Esophagus mucosa (tissue), 1 donor: ENCODE measurements at places on chromosomes 1 and 21. TPM values are rescaled to one million over a fixed set of nuclear protein-coding genes. Genes with fewer than 3 reads are reported as not detected.
A peak's percentile ranks its signal among the peaks of the same experiment; 100 is the strongest.

Gene TRIM63
- total RNA-seq = not detected

DNA sequence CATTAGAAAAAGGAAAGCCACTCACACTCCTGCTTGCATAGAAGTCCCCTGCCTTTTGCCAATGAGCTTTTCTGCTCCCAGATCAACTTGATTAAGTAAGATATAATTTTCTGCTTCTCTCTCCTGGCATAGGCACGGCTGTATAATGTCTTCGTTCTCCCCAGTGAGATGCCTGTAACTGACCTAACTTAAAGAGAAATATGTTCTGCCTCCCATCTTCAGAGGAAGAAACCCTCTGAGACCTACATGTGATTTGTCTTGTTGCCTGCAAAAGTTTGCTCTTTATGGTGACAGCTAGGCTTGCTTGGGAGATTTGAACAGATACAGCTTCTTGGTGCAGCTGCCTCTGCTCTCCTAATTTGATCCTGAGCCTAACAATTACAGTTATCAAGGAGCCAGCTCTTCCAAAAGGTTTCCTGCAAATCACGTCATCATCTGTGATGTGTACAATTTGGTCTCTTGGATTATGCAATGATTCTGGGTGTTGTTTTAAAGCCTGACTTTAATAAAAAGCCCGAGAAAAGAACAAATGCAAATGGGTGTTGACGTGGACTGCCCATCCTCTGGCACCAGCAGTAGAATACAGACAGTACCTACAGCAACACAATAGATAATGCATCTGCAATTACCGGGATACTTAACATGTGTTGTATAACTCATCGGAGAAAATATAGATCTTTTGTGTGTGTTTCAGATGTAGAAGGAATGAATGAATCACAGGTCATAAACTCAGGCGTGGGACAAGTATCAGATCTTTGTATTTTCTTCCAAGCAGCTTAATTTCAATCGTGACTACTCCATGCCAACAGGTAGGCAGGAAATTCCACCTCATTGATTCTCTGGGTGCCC lies 76.2 kb upstream of the KAZN start:
- peak; percentile 65 for ATAC-seq

GRCh38 chr1:72635719-72636118 lies 353.4 kb upstream of the NEGR1 start:
- no peak for ATAC-seq

DNA sequence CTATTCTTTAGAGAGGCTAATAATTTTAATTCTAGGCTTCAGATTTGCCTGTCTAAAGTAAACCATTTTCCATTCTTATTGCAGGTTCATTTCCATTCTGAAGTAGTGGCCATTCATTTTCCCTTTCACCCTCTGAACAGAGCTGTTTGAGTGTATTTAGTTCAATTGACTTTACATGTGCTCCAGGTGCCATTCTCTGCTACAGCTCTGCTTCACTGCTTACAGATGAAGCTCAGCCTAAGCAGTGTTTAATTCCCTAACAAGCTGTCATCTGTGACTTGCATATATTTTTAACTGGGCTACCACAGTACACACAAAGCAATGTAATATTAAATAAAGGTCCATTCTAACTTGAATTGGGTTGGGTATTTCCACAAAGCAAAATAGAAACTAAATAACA lies 1031.6 kb downstream of the KCNT2 start:
- no peak for ATAC-seq

GRCh38 chr1:175978926-175979325 lies 228.2 kb downstream of the COP1 start:
- ATAC-seq = no peak

DNA sequence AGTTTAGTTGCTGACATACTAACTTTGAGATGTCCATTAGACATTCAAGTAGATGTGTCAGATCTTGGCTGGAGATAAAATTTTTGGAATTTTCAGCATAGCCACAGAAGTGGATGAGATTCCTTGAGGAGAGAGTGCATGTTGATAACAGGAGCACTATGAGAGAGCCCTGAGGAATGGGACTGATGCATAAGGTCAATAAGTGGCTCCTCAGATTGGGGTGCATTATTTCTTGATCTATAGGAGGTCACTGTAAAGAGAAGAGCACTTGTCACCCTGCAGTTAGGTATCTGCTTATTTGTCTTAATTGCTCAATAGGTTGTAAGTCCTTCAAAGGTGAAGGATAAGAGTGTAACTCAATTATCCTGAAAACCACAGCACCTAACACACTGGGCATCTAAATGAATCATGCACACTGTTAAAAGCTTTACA lies 52.0 kb upstream of the TACSTD2 start:
- no peak for ATAC-seq

DNA sequence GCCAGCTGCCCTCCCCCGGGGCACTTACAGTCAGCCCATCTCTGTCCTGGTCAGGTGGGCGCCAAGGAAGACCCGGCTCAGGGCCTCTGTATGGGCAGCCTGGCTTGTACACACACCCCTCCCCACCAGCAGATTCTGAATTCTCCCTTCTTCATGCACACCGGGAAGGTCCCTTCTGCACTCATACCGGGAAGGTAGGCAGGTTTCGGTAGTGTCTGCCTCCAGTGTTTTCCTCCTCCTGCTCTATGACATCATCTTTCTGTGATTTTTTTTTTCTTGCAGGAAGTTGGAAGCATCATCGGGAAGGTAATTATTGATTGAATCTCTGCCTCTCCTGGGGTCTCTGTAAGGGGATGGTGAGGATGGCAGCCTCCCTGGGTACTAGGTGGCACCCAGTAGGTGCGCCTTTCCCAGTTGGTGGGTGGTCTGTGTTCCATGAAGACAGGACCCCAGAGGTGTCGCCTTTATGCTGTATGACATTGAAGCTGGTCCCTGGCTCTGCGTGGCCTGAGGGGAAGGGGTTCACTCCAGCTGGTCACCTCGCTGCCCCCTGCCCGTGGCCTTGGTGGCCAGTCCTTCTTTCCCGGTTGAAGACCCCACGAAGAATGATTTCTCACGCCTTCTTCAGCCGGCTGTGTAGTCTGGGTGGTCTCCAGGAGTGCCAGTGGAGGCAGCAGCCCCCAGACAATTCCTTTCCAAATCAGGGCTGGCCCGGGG lies 82.1 kb upstream of the COL6A1 start:
- ATAC-seq = no peak
